Neural crest cell (in vitro differentiated cells): ENCODE measurements at places on chromosomes 3 and 15. TPM values are rescaled to one million over a fixed set of nuclear protein-coding genes. Genes with fewer than 3 reads are reported as not detected.

DNA sequence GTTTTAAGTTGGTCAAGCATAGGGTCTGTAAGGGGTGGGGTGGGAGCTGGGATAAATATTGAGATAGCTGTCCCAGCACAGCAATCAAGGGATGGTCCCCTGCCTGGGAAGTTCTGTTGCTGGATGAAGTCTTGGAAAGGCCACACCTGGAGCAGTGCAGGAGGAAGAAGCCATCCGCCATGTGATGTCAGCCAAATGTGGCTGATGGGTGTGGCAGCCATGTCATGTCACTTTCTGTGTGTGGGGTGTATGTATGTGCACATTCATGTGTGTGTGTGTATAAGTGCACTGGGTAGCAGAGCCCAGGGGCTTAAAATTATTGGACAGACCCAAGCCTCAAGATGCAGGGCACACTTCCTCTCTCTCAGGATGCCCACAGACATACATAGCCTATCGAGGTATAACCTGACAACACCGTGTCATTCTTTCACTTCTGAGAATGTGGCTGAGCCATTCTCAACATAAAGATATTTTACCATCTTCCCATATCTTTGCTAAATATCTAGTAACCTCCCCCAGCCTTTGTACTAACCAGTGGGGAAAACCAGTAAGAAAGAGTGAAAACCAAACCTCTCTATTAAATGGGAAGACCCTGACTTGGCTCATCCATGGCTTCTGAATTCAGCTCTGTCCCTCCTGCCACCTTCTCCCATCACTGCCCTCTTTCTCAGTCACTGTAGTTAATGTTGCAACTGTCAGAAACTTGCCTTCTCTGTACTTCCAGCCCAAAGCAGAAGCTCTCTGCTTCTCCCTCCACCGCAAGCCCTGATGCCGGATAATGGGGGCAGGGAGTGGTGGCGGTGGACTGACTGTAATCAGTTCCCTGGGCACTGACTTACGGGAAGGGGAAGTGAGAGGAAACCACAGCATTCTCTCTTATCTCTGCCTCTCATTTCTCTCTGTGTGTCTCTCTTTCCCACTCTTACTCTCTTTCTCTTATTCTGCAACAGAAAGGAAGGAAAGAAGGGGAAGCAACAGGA lies 11.2 kb downstream of the TNFSF10 start:
- DNase-seq, result no peak
- H3K27me3 ChIP-seq, result peaks cover 17% of the 10 kb centered on the region
- H3K27ac ChIP-seq, result no peak overlapping the region

- no peak for DNase-seq
- H3K27ac ChIP-seq, result no peak overlapping the region
- peaks cover 31% of the 10 kb centered on the region for H3K4me1 ChIP-seq
- H3K36me3 ChIP-seq, result no peaks in the 10 kb centered on the region
Observed at GRCh38 chr15:94075349-94075748, 156.0 kb upstream of the MCTP2 start.

DNA sequence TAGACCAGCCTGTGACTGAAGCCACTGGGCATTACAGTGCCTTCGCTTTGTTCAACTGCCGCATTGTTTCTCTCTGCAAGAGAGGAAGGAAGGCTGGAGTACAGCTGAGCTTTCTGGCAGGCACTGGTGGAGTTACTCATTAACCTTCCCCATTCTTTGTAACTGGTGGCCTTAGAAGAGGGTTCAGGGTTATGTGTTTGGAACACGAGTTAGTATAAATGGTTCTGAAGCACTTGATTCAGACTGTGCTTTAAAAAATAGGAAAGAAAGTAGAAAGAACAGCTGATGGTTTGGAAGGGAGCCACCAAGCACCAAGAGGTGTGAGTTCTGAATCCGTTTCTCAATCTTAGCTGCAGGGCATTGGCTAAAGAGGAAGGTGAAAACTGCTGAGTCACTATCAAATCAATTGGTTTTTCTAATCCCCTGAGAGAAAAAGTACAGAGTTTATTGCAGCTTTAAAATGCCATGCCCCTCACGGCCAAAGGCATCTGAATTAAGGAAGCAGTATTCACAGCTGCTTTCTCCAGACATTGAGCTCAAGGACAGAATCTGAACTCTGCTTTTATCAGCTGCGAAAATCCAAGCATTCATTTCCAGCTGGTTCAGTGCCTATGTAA lies 3.6 kb downstream of the HGD start:
- peaks cover 3% of the 10 kb centered on the region for H3K36me3 ChIP-seq
- H3K27ac ChIP-seq, result peak overlapping the region; percentile 85
- H3K4me1 ChIP-seq, result peaks cover 46% of the 10 kb centered on the region
- no peak overlapping the region for H3K4me3 ChIP-seq

DNA sequence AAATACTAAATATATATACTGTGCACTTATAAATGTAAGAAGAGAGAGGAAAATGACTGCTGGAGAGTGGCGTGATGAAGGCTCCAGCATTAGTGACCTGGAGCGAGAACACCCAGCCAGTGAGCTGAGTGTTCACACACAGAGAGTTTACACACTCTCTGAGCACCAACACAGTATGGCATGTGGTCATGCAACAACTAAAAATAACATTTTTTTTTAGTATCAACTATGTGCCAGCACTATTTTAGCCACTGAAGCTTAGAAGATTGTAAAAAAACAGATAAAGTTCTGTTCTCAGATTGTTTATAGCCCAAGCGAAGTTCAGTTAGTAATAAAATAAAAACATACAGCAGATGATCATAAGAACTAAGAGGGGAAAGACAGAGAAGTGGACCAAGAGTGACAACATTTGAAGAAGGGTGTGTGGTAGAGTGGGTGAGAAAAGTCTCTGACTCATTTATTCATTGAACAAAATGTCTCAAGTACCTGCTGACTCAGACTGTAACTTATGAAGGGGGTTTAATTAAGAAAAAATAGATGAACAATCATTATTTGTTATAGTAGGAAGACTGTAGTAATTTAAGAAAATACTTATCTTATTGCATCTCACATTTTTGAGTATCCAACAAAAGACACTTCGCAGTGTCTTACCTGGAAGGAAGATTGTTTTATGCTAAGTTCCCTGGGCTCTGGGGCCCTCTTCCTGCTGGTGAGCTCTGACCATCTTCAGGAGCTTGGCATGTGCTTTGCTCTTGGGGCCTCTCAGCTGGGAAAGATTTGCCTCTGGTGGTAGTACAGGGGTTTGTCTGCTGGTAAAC lies 43.8 kb downstream of the GAP43 start:
- DNase-seq, result no peak
- no peak overlapping the region for H3K27ac ChIP-seq
- no peaks in the 10 kb centered on the region for H3K27me3 ChIP-seq
- peaks cover 23% of the 10 kb centered on the region for H3K4me1 ChIP-seq

- no peaks in the 10 kb centered on the region for H3K36me3 ChIP-seq
- no peak for DNase-seq
- H3K27me3 ChIP-seq, result no peaks in the 10 kb centered on the region
Observed at GRCh38 chr3:173976281-173976680, 578.7 kb downstream of the NLGN1 start.

GRCh38 chr3:56783644-56784447 lies 17.9 kb downstream of the ARHGEF3 start:
- H3K36me3 ChIP-seq, result no peaks in the 10 kb centered on the region
- no peaks in the 10 kb centered on the region for H3K27me3 ChIP-seq
- DNase-seq, result no peak

- H3K27ac ChIP-seq, result no peak overlapping the region
- H3K4me1 ChIP-seq, result peaks cover 18% of the 10 kb centered on the region
- H3K27me3 ChIP-seq, result no peaks in the 10 kb centered on the region
- DNase-seq, result no peak
Observed at GRCh38 chr3:106965307-106965706, 411.9 kb upstream of the CCDC54 start.

- no peak overlapping the region for H3K27ac ChIP-seq
- no peak for DNase-seq
- no peaks in the 10 kb centered on the region for H3K36me3 ChIP-seq
Observed at GRCh38 chr15:45648521-45649200, 13.8 kb downstream of the SQOR start.

DNA sequence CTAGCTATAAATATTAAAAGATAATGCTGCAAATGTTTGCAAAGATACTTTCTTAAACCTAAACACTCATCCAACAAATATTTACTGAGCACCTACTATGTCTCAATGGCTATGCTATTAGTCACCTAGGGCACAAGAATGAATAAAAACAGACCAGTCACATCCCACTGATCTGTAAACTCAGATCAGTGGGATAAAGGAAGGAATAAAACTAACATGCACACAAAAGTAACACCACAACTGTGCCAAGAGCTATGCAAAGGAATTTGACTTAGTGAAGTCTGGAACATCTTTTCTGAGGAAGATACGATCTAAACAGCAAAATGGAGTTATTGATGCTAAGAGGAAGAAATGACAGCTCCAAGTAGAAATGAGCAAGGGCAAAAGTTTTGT lies 56.6 kb downstream of the CBLB start:
- H3K36me3 ChIP-seq, result peaks cover 10% of the 10 kb centered on the region
- no peak overlapping the region for H3K27ac ChIP-seq
- no peak for DNase-seq
- H3K27me3 ChIP-seq, result no peaks in the 10 kb centered on the region
- H3K4me1 ChIP-seq, result peaks cover 8% of the 10 kb centered on the region

- no peak for DNase-seq
- H3K4me3 ChIP-seq, result no peak overlapping the region
- H3K27me3 ChIP-seq, result peaks cover 4% of the 10 kb centered on the region
- H3K36me3 ChIP-seq, result peaks cover 3% of the 10 kb centered on the region
- no peak overlapping the region for H3K27ac ChIP-seq
- peaks cover 7% of the 10 kb centered on the region for H3K4me1 ChIP-seq
Observed at GRCh38 chr3:99298661-99299060, 339.7 kb upstream of the COL8A1 start.

DNA sequence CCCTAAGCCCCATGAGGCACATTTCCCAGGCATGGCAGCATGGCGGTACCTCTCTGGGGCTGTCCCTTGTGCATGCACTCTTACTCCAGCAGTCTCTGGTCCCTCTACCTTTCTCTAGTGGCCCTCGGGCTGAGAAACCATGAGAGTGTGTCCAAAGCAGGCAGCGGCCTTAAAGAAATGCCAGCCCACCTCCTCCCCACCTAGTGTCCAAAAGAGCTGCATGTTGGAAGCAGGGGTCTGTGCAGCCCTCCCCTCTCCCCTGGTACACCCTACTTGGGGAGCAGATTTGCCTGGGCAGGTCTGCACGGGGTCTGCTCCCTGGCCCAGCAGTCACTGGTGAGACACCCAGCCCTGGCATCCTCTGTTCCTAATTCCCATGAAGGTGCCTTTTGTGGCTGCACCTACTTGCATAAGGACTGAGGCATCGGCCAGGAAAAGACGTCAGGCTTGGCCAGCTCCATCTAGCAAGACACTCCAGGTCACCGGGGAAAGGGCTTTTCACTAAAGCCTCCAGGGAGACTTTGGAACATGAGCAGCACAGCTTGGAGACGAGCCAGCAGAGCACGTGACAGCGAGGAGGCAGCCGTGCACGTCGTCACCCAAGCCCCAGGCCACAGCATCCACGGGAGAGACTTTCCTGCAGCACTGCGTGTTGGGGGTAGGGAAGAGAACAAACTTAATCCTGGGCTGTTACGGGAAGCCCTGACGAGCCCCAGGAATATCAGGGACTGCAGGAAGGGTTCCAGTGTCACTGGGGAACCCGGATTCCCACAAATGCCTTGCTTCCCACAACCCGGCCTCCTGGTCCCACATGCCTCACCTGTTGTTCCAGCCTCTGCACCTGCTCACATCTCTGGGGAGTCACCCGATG lies 38.8 kb downstream of the TM2D3 start:
- H3K27me3 ChIP-seq, result no peaks in the 10 kb centered on the region
- H3K4me1 ChIP-seq, result peaks cover 44% of the 10 kb centered on the region
- no peak overlapping the region for H3K27ac ChIP-seq
- H3K36me3 ChIP-seq, result no peaks in the 10 kb centered on the region
- DNase-seq, result no peak
- no peak overlapping the region for H3K4me3 ChIP-seq

DNA sequence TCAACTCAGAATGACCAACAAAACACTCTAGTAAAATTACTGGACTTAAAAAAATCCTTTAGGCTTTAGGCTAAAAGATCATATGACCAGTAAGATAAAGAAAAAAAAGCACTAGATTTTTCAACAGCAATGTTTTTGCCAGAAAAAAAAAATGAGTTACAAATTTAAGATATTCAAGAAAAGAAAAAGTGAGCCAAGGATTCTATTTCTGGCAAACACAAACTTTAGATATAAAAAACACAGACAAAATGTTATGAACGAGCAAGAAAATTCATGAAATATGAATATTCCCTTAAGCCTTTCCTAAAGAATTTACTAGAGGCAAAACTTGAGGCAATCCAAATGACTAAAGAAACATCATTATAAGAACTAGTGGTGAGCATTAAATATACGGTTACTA lies 8.6 kb downstream of the GOLGB1 start:
- no peaks in the 10 kb centered on the region for H3K27me3 ChIP-seq
- no peak overlapping the region for H3K27ac ChIP-seq
- no peak for DNase-seq
- H3K4me3 ChIP-seq, result no peak overlapping the region
- H3K4me1 ChIP-seq, result no peaks in the 10 kb centered on the region

- no peak overlapping the region for H3K27ac ChIP-seq
- H3K27me3 ChIP-seq, result peaks cover 11% of the 10 kb centered on the region
- H3K4me1 ChIP-seq, result peaks cover 18% of the 10 kb centered on the region
- DNase-seq, result no peak
- H3K4me3 ChIP-seq, result no peak overlapping the region
Observed at GRCh38 chr15:29134239-29134638, 135.4 kb downstream of the NSMCE3 start.

CPA3 gene
- total RNA-seq, result not detected in 2 replicates

ALDH1L1 gene
- 0.49 and 0.66 TPM in 2 replicates for total RNA-seq

ALDH1A2 gene
- 0.91 and 1.7 TPM in 2 replicates for total RNA-seq

LAMB2 gene
- total RNA-seq, result 108 and 120 TPM in 2 replicates

KCNH8 gene
- 3.5 and 3.8 TPM in 2 replicates for total RNA-seq

ATR gene
- total RNA-seq, result 23.3 and 27.5 TPM in 2 replicates

FAM107A gene
- total RNA-seq, result 1.6 and 2.3 TPM in 2 replicates
